Natural killer cell (primary cell): ENCODE measurements at places on chromosomes 3 and 15.
A peak's percentile ranks its signal among the peaks of the same experiment; 100 is the strongest.

DNA sequence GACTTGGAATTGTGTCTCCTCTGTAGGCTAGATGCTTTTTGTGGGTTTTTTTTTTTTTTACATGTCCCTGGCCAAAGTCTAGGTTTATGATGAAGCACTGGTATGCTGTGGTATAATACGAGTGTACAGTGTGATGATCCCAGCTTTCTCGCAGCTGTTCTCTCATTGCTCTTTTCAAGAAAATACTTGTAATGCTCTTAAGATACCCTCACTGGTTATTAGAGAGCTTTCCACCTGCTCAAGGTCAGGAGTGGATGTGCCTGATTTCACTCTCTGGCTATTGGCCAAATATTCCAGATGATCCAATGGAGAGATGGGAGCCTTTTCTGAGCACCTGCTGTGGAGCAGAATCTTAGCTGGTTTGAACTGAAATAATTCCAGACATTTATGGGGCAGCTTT lies 215.1 kb downstream of the MYRIP start:
- H3K36me3 ChIP-seq, result no peaks in the 10 kb centered on the region
- H3K4me3 ChIP-seq, result no peak overlapping the region
- H3K4me1 ChIP-seq, result no peaks in the 10 kb centered on the region

- H3K27ac ChIP-seq, result no peak overlapping the region
- no peaks in the 10 kb centered on the region for H3K27me3 ChIP-seq
- H3K36me3 ChIP-seq, result no peaks in the 10 kb centered on the region
These were observed 91.9 kb upstream of the THBS1 start for GRCh38 chr15:39488961-39489360.

GRCh38 chr3:185363662-185364203 lies 797 bp downstream of the MAP3K13 start:
- peaks cover 19% of the 10 kb centered on the region for H3K27me3 ChIP-seq
- peak overlapping the region; percentile 20 for H3K4me3 ChIP-seq
- H3K4me1 ChIP-seq, result peaks cover 10% of the 10 kb centered on the region
- no peaks in the 10 kb centered on the region for H3K36me3 ChIP-seq

- no peaks in the 10 kb centered on the region for H3K36me3 ChIP-seq
- no peak overlapping the region for H3K4me3 ChIP-seq
- H3K27ac ChIP-seq, result no peak overlapping the region
- H3K4me1 ChIP-seq, result no peaks in the 10 kb centered on the region
These were observed 91.9 kb downstream of the NAALADL2 start for GRCh38 chr3:174951034-174951433.

DNA sequence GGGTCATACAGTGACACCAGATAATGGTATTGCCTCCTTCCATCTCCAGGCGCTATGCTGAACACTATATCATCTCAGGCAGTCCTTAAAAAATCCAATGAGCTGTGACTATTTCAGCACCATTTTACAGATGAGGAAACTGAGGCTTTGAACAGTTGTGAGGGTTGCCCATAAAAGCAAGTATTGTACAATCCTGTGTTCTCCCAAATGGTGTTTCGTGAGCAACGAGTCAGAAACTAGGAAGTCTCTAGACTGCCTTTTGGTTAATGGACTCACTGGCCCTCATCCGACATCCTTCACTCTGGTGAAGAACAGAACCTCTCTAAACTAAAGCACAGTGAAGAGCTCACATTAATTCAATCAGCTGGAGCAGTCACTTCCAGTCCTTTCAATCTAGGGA lies 61.8 kb downstream of the ATP8B4 start:
- no peaks in the 10 kb centered on the region for H3K27me3 ChIP-seq
- H3K27ac ChIP-seq, result no peak overlapping the region
- DNase-seq, result no peak
- no peaks in the 10 kb centered on the region for H3K36me3 ChIP-seq
- H3K4me1 ChIP-seq, result peaks cover 19% of the 10 kb centered on the region

DNA sequence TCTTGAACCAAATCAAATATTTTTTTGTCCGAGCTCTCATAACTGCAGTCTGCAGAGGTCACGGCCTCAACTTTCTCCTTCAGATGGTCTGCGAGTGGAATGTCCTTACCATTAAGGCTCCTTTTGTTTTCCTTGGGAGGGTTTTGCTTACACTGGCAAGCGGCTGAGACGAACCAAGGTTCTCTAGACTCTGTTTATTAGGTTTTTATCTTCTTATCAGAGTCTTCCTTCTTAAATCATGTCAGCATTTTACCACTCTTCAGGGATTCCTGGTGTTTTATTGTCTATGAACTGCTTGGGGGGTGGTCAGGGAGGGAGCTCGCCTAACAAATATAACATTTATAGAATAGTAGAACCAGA lies 773.7 kb upstream of the NR2F2 start:
- DNase-seq, result no peak
- no peak overlapping the region for H3K4me3 ChIP-seq
- no peak overlapping the region for H3K27ac ChIP-seq
- H3K36me3 ChIP-seq, result no peaks in the 10 kb centered on the region

GRCh38 chr3:90091549-90091948 lies 984.1 kb downstream of the EPHA3 start:
- no peaks in the 10 kb centered on the region for H3K27me3 ChIP-seq
- H3K4me3 ChIP-seq, result no peak overlapping the region
- DNase-seq, result no peak
- H3K27ac ChIP-seq, result no peak overlapping the region
- no peaks in the 10 kb centered on the region for H3K4me1 ChIP-seq

DNA sequence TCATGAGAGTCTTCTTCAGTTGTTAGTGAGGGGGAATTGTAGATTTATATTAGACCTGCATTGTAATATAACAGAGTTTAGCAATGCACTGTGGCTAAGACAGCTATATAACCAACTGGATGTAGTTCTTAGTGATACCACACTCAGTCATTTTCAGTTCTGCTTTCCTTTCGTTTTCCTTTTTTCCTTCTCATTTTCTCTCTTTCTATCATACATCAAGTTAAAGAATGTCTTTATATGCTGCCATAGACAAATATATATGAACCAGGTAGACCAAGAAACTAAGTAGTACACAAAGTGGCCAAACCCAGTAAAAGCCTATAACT lies 43.7 kb upstream of the CD47 start:
- peak overlapping the region; percentile 70 for H3K27ac ChIP-seq
- no peaks in the 10 kb centered on the region for H3K36me3 ChIP-seq
- peaks cover 9% of the 10 kb centered on the region for H3K4me1 ChIP-seq

GRCh38 chr15:56249092-56249491 lies 5.4 kb upstream of the RFX7 start:
- no peak overlapping the region for H3K4me3 ChIP-seq
- peaks cover 19% of the 10 kb centered on the region for H3K4me1 ChIP-seq
- no peak for DNase-seq
- peaks cover 10% of the 10 kb centered on the region for H3K27me3 ChIP-seq
- no peaks in the 10 kb centered on the region for H3K36me3 ChIP-seq

DNA sequence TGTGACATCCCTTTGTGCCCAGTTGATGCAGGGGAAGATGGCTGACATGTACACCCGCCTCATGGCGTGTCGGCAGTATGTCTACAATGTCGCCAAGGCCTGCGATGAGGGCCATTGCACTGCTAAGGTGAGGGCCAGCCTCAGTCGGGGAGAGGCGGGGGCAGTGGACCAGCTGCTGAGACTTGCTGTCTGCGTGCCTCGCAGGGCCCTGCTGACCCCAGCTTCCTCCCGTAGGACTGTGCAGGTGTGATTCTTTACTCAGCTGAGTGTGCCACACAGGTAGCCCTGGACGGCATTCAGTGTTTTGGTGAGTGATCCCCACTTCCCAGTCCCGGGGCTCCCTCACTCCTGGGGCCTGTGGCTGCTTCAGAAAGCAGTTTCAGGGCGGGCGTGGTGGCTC lies 10.5 kb downstream of the IVD start:
- DNase-seq, result no peak
- no peak overlapping the region for H3K4me3 ChIP-seq
- peaks cover 61% of the 10 kb centered on the region for H3K36me3 ChIP-seq
- no peaks in the 10 kb centered on the region for H3K4me1 ChIP-seq
- no peaks in the 10 kb centered on the region for H3K27me3 ChIP-seq

- H3K4me1 ChIP-seq, result no peaks in the 10 kb centered on the region
- no peak overlapping the region for H3K4me3 ChIP-seq
- H3K36me3 ChIP-seq, result no peaks in the 10 kb centered on the region
These were observed 21.6 kb downstream of the SFMBT1 start for GRCh38 chr3:53024315-53024714.
